Activated CD4-positive, alpha-beta T cell treated with anti-CD3 and anti-CD28 coated beads, Interleukin-2, amount 10 ng/mL, durations not matched to agents 24 days and 14 days (primary cell): ENCODE measurements at places on chromosomes 2 and 18. TPM values are rescaled to one million over a fixed set of nuclear protein-coding genes. Genes with fewer than 3 reads are reported as not detected.

XPO1 gene
- total RNA-seq: 230 TPM in 2 replicates

GRCh38 chr2:231613331-231613662, 20.6 kb downstream of the TEX44 start:
- peak overlapping the region; percentile 98 for H3K27ac ChIP-seq
- H3K4me1 ChIP-seq: peaks cover 51% of the 10 kb centered on the region
- H3K27me3 ChIP-seq: no peaks in the 10 kb centered on the region
- DNase-seq: no peak
- H3K4me3 ChIP-seq: peak overlapping the region; percentile 86
- no peaks in the 10 kb centered on the region for H3K36me3 ChIP-seq

GRCh38 chr2:224405412-224405811, 3.5 kb upstream of the FAM124B start:
- H3K27me3 ChIP-seq: peaks cover 7% of the 10 kb centered on the region
- peaks cover 11% of the 10 kb centered on the region for H3K4me1 ChIP-seq
- no peak overlapping the region for H3K4me3 ChIP-seq
- DNase-seq: no peak
- H3K36me3 ChIP-seq: no peaks in the 10 kb centered on the region

- no peak overlapping the region for H3K4me3 ChIP-seq
- no peaks in the 10 kb centered on the region for H3K36me3 ChIP-seq
- DNase-seq: no peak
Observed at GRCh38 chr2:153373510-153374279, 104.9 kb downstream of the RPRM start.

GRCh38 chr2:205011031-205011430, 465.8 kb downstream of the PARD3B start:
- H3K36me3 ChIP-seq: peaks cover 7% of the 10 kb centered on the region
- no peak for DNase-seq
- H3K4me1 ChIP-seq: peaks cover 12% of the 10 kb centered on the region
- H3K27ac ChIP-seq: no peak overlapping the region
- H3K27me3 ChIP-seq: no peaks in the 10 kb centered on the region

GRCh38 chr2:65767946-65768345, 335.5 kb upstream of the SPRED2 start:
- H3K27ac ChIP-seq: no peak overlapping the region
- no peaks in the 10 kb centered on the region for H3K36me3 ChIP-seq
- no peak for DNase-seq
- H3K4me1 ChIP-seq: no peaks in the 10 kb centered on the region
- no peak overlapping the region for H3K4me3 ChIP-seq
- H3K27me3 ChIP-seq: no peaks in the 10 kb centered on the region
